ENCODE measurements at places on chromosomes 6 and 20.

GRCh38 chr20:17761604-17762003 lies 61.8 kb downstream of the BANF2 start:
- no peak for DNase-seq

GRCh38 chr6:161259302-161259701 lies 14.6 kb downstream of the AGPAT4 start:
- no peak for DNase-seq

DNA sequence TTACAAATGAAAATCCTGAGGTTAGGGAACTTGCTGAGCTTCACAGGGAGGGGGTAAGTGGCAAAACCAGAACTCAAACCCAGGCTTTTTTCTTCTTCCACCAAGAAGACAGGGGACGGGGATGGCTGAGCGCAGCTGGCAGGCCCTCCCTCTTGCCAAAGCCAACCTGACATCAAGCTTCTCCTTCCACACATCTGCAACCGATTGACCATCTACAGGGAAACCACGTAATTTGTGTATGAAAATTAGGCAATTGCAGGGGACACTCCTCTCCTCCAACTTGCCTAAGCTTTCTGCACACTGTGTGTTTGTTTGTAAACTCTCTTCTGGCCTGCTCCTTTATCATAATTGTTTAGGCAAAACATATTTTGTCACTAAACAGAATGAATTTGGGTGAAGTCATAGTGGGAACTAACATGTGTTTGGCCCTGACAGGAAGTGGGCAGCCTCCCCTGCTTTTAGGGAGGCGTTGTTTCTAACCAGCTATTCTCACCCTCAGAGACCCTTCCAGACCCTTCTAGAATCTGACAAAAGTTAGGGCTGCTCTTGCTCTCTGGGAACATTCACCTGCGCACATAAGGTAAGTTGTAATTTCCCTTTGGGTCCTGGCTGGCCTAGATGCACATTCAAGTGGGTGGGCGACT lies 18.9 kb downstream of the ZNF831 start:
- no peak for DNase-seq

GRCh38 chr20:49880177-49880576 lies 35.2 kb downstream of the SPATA2 start:
- no peak for DNase-seq

- no peak for DNase-seq
Measured at GRCh38 chr6:157227202-157228166, 95.8 kb downstream of the TMEM242 start.

DNA sequence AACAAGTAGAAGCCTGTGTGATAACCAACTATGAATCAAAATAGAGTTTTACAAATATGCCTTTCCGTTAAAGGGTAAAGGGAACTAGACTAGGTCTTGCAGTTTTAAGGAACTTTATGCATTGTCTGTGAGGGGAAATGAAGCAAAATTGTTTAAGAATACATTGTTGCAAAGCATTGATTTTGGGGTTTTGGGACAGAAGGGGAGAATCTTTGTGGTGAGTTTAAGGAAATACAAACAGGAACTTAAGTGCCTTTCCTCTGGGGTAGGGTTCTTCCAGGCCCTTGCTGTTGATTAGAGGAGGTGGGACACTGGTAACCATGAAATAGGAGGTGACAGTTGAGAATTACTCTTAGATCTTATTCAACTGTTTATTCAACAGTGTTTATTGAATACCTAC lies 4.7 kb downstream of the MAPK14 start:
- DNase-seq = no peak

DNA sequence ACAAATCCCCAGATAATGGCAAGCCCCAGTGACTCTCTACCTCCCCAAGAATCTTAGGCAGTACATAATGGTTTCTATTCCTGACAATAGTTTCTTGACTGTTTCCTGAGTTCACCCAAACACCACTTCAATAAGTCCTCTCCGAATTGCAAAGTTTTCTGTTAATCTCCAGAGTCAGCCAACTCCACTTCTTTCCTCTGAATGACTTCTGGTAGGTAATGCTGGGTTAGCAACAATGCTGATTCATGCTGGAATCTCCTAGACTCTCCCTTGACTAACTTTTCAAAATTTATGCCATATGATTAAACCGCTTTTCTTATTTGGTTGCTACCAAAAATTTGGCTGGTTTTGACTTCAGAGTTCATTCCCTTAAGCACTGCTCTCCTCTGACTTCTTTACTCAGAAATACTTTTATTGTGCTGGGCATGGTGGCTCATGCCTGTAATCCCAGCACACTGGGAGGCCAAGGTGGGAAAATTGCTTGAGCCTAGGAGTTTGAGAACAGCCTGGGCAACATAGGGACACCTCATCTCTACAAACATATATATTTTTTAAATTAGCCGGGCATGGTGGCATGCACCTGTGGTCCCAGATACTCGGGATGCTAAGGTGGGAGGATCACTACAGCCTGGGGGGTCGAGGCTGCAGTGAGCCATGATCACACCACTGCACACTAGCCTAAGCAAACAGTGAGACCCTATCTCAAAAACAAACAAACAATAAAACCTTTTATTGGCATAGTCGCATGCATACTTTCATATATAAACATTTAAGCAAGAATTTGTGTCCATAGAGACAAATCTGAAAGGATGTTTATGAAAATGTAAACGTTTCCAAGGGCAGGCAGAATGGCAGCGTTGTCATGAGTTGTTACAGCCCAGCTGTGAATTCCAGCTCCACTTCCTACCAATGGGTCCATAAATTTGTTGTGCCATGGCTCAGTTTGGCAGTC lies 249.3 kb upstream of the PLN start:
- DNase-seq = no peak
